ENCODE measurements at places on chromosomes 5 and 9.

- DNase-seq, result no peak
These were observed 18.2 kb upstream of the CEP120 start for GRCh38 chr5:123441408-123441807.

GRCh38 chr9:131307974-131308373 is 18.5 kb downstream of the PLPP7 start:
- DNase-seq, result no peak

DNA sequence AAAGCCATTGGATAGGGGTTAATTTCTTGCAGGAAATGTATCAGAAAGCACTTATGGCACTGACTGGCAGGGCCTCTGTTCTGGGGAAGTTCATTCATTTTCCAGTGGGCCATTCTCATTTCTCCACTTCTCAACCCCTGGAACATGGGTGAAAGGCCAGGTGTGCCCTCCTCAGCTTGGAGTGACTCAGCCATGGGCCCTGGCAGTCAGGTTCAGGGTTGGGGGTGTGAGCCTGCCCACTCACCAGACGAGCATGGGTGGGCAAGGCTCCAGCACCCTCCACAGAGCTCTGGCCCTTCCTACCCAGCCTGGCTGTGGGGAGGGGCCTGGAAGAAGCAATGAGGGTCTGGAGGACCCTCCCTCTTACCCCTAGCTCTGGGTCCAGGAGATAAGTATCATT is 174.4 kb downstream of the HSPA4 start:
- no peak for DNase-seq

GRCh38 chr9:76298521-76299144 is 95.6 kb downstream of the RFK start:
- DNase-seq, result no peak

GRCh38 chr5:73940801-73941200 is 314.8 kb downstream of the ARHGEF28 start:
- no peak for DNase-seq

GRCh38 chr5:149588936-149589335 is 7.6 kb downstream of the ARHGEF37 start:
- no peak for DNase-seq

DNA sequence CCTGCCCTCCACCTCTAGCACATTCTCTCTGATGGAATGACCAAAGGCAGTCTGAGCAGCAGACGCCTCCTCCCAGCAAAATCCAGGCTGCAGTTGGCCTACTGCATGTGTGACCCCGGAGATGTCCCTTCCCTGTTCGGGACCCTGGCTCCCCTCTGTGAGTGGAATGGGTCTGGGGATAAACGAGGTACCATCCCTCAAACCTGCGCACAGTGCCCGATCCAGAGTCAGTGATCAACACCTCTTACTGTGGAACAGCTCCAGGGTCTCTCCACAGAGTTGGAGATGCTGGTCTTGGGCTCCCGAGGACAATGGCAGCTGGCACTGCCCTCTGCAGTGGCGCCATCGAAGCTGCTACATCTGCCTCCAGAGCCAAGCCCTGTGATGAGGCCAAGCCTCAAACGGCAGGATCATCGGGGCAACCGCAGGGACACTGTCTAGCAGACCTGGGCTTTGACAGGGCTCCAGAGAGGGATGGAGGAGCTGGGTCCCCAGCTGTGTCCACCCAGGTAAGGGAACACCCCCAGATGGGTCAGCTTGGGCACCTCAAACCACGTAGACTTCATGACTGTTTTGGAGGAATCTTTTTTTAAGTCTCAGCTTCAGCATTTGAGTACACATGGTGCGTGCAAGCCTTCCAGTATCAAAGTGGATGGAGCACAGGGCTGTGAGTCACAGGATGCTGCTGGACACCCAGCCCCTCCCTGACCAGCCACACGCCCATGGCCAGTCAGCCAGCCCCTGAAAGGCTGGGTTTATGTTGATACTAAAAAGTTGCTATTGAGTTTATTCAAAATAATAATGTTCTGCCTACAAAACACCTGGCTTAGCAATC is 13.0 kb downstream of the MED10 start:
- DNase-seq, result no peak

DNA sequence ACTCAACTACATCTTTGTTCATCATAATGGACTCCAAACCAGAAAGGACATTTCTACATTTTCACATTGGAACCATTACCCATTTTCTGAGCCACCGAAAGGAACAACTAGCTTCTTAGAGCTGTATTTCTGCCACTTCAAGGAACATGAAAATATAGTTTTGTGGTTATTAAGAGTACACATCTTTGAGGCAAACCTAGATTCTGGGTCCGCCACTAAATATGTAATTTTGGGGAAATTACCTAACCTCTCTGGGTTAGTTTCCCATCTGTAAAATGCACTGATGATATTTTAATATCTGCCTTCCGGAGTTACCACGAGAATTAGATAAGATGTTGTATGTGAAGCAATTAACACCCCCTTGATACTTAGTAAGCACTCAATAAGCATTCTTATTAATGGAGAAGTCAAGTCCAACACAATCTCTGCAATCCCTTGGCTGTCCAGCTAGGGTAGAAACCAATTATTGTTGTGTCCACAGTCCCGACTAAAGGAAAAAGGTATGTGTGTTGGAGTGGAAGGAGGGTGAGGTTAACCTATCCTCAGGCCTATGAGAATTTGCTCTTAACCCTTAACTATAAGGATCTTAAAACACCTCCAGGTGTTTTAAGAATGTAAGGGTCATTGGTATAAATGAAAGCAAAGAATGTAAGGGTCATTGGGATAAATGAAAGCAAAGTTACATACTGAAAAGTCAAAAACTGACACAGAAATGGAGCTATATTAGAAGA is 94.0 kb upstream of the PTGER4 start:
- no peak for DNase-seq

- no peak for DNase-seq
These were observed 9.5 kb downstream of the MVB12B start for GRCh38 chr9:126335837-126336735.

- DNase-seq, result no peak
These were observed 341.1 kb upstream of the RGMB start for GRCh38 chr5:98432378-98432777.

- DNase-seq, result peak; percentile 18
These were observed 683 bp downstream of the DBN1 start for GRCh38 chr5:177472460-177473442.

DNA sequence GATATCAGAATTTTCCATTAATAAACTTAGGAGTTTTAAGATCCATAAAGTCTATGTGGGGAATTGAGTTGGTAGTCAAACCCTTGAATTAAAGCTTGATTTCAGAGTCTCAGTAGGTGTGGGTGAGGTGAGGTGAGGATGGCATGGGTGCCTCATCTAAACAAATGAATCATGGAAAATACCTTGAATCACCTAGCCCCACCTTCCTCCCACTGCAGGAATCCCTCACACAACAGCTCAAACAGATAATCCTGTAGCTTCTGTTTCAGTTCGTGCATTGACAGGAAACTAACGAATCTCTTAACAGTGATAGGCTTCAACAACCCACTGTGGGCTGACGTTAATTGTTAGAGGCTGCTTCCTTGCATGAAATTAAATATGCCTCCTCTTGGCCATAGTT is 185.0 kb downstream of the SREK1 start:
- no peak for DNase-seq

DNA sequence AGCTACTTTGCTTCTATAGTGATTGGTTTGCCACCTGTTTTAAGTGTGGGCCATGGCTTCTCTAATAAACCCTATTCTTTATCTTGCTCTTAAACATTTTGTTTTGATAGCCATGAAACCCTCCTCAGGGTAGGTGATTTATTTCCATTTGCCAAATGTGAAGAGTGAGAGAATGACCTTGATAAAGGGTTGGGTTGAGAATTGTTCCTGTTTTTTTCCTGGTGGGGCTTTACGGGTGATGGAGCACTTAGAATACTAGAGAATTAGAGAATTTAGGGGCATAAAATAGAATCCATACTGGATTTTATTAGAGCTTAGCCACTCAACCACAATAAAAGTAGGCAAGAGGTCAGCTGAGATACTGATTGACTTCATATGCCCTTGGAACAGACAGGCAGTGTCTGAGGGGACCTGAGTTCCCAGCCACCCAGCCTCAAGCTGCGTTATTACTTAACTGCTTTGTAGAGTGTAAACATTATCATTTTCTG is 68.9 kb downstream of the COMMD10 start:
- no peak for DNase-seq

DNA sequence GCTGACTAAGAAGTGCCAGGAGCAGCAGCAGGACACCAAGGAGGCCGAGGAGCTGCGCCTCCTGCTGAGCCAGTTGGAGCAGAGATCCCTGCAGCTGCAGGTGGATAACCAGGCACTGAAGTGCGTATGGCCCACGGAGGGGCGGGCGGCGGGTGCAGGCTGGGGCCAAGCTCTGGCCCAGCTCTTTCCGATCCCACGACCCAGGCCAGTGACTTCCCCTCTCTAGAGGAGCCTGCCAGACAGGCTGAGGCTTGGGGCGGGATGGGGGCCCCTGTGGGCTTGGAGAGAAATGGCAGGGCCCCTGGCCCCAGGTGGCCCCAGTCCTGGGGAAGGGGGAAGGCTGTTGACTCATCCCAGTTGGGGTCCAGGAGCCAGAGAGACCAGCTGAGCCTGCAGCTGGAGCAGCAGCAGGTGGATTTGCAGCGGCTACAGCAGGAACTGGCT is 3.6 kb downstream of the PTRH1 start:
- DNase-seq, result no peak

DNA sequence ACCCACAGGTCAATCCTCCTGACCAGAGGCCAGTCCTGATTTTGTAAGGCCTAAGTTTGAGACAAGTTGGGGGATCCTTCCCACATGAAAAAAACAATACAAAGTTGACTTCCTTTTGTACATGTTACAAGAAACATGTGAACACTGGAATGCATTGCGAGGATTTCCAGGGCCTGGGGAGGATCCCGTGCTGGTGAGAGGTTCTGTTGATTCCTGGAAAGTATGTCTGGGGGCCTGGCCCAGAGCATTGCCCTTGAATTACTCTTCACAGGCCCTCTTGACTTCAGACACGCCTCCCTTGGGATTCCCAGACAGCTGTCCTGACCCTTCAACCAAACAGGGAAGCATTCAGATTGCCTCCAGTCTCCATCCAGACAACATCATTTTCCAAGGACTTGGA is 234.2 kb upstream of the IRX2 start:
- DNase-seq, result no peak

DNA sequence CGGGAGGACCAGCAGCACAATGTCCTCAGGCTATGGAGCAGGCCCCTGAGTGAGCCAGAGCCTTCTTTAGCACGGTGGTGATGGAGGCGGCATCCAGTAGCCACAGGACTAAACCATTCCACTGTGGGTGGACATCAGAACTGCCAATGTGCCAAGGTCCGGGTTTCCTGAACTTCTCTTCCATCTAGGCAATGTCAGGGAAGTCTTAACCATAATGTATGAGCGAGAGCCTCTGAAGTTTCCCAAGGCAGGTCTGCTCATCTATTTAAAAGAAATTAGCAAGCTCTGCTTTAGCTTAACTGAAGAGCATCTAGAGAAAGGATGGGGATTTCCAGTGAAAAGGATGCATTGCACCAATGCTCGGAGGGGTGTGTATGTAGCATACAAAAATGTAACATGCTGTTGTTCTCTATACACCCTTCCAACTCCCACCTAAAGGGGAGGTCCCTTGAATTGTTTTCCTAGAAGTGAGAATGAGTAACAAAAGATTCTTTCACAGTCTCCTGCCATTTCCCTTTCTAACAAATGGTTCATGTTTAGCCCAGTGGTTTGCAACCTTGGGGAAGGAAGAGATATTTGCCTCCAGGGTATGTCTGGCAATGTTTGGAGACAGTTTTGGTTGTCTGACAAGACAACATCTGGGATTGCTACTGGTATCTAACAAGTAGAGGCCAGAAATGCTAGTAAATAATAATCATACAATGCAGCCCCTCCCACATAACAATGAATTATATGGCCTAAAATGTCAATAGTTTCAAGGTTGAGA is 6.1 kb upstream of the RXFP3 start:
- no peak for DNase-seq

GRCh38 chr5:95891499-95891898 is 69.0 kb upstream of the GLRX start:
- DNase-seq, result no peak

All from activated T-helper 1 cell treated with Interleukin-2 at 50 U/mL for 16 hours (primary cell).